ENCODE measurements at places on chromosomes 5 and 9.

GRCh38 chr9:34069831-34070230 is 21.1 kb upstream of the UBAP2 start:
- no peak for DNase-seq

DNA sequence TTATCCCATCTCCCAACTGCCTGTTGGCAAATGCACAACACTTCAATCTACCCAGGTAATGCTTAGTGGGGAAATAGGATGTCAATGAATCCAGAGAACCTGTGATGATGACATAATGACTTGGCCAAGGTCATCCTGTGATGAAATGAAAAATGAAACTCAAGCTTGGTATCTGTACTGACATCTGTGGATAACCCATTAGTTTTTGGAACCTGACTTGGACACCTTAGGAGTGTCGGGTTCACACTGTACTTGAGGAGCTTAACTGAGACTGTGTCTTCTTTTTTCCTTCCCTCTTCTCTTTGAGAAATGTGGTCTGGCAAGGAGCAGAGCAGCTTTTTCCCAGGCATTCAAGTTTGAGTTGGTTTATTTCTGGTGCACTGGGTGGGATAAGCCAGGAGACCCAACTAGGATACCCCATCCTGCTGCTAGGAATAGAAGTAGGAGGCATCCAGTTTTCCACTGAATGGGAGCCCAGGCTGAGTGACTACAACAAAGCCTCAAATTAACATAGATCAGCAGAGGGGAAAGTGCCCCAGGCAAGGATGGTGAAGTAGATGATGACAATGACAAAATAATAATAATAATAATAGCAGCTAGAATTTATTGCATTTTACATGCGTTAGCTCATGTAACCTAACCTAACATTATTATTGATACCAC is 72.1 kb downstream of the ADRB2 start:
- DNase-seq, result no peak

- no peak for DNase-seq
Observed at GRCh38 chr9:133158695-133159094, 5.0 kb downstream of the GBGT1 start.

DNA sequence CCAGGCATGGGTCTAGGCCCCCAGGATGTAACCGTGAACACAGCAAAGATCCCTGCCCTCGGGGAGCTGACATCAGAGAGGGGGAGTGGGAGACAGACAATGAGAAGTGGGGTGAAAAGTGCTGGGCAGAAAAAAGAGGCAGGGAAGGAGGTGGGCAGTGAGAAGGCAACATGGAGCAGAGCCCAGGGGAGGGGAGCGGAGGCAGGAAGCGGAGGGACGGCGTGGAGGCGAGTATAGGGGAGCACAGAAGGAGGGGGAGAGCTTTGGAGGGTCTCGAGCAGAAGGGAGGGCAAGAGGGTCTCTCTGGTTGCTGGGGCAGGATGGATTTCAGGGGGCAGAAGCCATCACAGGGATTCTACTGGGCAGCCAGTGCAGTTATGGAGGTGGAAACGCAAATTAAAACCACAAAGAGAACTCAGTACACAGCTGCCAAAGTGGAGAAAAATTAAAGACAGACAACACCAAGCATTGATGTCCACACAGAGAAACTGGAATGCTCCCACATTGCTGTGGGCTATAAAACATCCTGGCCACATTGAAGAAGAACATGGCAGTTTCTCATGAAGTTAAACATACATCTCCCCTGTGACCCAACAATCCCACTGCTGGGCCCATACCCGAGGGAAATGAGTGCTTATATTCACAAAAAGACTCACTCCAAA is 21.1 kb upstream of the LAMC3 start:
- no peak for DNase-seq

GRCh38 chr5:131377785-131378325 is 114.0 kb downstream of the CDC42SE2 start:
- no peak for DNase-seq

GRCh38 chr5:78719504-78720219 is 71.1 kb upstream of the LHFPL2 start:
- no peak for DNase-seq

GRCh38 chr5:34687269-34688011 is 31.3 kb downstream of the RAI14 start:
- DNase-seq, result no peak

GRCh38 chr9:135926402-135927194 is 19.3 kb upstream of the CAMSAP1 start:
- no peak for DNase-seq

DNA sequence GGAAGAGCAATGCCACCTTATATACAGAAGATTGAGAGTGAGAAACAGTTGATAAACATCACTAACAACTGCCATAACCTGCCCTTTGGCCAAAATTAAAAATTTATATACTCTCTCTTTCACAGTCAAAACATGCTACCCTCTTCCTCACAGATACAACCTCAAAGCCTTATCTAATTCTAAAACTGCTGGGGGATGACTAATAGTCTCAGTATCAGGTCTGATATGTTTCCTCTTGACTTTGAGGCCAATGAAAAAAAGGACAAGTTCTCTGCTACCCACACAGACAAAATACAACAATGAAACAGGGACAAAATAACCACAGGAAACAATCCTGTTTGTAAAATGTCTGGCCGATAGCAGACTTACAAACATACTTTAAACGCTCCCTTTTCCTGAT is 485.6 kb upstream of the NUDT12 start:
- DNase-seq, result no peak

DNA sequence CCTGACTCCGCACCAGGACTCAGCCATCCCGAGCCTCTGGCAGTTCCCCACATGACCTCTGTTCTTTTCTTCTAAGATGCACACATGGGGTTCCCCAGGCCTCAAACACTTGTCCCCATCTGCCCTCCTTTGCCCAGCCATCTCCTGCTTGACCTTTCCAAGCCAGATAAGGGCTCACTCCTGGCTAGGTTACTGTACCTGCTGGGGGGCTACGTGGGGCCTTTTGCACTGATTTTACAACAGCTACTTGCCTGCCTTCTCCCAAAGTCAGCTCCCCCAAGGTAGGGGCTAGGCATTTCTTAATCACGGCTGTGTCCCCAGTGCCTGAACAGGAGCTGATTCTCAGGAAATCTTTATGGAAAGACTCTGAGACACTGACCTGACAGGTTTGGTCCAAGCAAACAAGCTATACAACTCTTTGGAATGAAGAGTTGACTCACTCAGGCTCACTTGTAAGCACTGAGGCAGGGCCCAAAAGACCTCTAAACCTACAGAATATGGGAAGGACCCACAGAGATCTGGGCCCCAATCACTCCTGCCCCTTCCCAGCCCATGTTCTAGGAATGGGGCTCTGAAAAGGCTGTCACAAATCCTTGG is 2.5 kb downstream of the MACROH2A1 start:
- no peak for DNase-seq

DNA sequence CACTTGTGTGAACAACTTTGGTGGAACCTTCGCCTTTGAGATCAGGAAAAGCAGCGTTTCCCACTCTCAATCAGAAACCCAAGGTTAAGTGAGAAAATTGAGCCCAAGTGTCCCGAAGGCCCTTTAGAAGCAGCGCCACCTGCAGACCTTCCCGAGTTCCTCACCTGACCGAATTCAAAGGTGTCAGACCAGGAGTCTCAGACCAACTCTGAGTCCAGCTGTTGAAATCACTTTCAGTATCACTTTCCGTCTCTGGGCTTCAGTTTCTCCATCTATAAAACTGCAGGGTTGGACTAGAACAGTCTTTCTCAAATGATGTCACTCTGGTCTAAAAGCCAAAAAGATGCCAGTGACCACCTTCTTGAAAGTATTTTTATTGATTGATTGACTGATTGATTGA is 31.7 kb upstream of the GRHPR start:
- no peak for DNase-seq

- no peak for DNase-seq
Observed at GRCh38 chr9:127311239-127311741, 46.7 kb downstream of the GARNL3 start.

Data from NCI-H1417 treated with DMSO at 0.1 percent for 48 hours (cell line).